Right kidney (tissue), 9 donors: ENCODE measurements at places on chromosomes 4 and X.

DNA sequence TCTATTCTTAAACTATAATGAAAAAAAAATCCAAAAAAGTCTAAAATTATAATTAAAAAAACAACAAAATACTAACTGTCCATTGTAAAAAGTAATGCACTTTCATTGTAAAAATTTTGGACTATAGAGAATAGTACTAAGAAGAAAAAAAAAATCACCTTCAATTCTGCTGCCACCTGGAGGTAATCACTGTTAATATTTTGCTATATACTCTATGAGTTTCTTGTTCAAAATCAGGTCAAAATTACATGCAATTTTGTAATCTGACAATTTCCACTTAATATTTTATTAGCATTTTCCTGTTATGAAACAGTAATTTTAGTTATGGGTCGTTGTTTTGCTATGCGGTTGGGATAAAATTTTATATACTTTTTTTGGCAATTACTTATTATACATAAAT lies 62.0 kb downstream of the HTT start:
- DNase-seq, result no peak

DNA sequence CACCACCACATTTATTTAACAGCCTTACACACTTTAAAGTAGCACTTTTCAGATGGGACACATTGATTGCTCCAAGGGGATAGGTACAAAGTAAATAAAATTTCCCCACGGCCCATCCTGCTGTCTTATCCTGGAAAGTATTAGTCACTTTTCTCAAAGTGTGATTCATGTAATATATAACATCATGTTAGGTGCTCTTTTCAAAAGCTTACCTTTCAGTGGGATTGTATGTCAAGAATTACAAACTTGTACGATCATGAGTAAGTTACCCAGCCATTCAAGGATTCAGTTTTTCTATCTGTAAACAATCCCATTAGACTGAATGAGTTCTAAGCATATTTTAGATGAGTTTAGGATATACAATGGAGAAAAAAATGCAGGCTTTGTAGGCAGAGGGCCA lies 876.6 kb upstream of the GRID2 start:
- no peak for DNase-seq

- DNase-seq, result no peak
Observed at GRCh38 chr4:16290681-16291420, 64.6 kb upstream of the TAPT1 start.

- no peak for DNase-seq
Observed at GRCh38 chr4:138560448-138560847, 318.3 kb upstream of the SLC7A11 start.

DNA sequence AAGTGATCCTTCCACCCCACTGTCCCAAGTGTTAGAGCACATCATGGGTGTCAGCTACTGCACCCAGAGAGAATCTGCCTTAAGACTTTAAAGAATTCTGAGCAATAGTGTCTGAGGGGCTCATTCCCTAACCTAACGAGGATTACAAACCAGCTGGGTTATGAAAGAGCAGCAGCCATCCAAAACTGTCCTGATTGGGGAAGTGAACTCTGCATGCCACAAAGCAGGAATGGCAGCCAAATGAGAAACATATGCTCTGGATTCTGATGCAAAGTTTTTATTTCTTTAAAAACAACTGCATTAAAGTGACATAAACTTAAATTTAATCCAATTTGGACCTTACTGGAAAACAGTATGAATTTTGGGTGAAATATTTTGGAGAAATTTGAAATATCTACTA lies 103.2 kb downstream of the ANXA3 start:
- no peak for DNase-seq

GRCh38 chr4:22235698-22236097 lies 280.2 kb downstream of the ADGRA3 start:
- no peak for DNase-seq

GRCh38 chr4:24965627-24966026 lies 52.8 kb upstream of the CCDC149 start:
- DNase-seq, result no peak

- no peak for DNase-seq
Observed at GRCh38 chrX:14832151-14832550, 40.7 kb downstream of the FANCB start.
